Epithelial cell of prostate (primary cell): ENCODE measurements at places on chromosomes 6 and 20.
A peak's percentile ranks its signal among the peaks of the same experiment; 100 is the strongest.

DNA sequence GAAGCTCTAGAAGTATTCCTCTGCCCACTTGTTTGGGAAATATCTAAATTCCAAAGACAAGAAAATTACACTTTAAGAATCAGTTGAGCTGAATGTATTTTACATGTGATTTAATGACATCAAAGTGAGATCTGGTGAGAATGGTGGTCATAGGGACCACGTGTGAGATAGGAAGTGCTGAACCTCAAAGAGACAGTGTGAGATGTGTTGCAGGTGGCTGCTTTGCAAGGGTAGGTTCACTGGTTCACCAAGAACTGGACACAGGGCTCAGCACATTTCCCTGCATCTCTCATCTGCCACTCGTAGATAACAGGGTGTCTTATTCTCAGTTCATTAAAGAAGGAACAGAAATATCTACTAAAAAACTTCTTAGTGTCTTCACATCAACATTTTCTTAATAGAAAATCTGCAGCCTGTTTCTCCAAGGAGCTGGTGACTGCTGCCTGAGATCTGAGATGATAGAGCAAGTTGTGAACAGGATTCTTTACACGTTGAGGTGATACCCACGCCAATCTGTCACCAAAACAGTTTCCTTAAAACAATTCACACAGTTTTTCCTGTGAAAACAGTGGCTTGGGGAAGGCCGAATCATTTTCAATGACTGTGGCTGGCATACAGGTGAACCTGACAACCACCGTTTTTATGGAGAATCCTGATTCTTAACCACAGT, 7.2 kb downstream of the CCR6 start:
- no peak for DNase-seq

GRCh38 chr6:16421462-16421960, 183.1 kb downstream of the GMPR start:
- no peak for DNase-seq

GRCh38 chr20:35762461-35762860, 9.4 kb upstream of the PHF20 start:
- no peak for DNase-seq

DNA sequence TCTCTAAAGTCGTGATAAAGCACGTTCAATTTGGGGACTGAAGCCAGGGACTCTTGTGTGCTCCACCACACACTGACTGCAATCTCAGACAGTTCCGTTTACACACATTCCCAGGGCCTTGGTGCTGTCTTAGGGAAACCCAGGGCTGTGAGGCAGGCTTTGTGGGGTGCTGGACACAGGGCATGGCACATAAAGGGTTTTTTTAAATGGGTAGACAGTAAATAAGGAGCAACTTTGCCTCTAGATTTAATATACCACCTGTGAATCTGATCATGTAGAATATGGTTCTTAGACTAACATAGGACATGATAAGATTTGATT, 2.3 kb downstream of the ENTPD6 start:
- no peak for DNase-seq

GRCh38 chr20:32646486-32646885, 27.3 kb downstream of the C20orf203 start:
- DNase-seq, result no peak

DNA sequence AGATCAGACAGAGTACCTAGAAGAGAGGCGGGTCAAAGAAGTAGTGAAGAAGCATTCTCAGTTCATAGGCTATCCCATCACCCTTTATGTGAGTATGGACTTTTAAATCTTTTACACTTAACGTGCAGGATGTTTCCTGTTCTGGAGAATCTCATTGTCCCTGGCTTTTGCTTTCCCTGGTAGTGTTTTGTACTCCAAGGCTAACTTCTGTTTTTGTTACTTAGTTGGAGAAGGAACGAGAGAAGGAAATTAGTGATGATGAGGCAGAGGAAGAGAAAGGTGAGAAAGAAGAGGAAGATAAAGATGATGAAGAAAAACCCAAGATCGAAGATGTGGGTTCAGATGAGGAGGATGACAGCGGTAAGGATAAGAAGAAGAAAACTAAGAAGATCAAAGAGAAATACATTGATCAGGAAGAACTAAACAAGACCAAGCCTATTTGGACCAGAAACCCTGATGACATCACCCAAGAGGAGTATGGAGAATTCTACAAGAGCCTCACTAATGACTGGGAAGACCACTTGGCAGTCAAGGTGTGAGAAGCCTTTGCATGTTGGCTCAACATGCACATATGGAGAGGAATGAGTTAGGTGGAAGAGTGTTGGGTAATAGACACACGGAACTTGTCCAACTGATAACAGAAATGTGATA, 3.3 kb downstream of the HSP90AB1 start:
- DNase-seq, result no peak

DNA sequence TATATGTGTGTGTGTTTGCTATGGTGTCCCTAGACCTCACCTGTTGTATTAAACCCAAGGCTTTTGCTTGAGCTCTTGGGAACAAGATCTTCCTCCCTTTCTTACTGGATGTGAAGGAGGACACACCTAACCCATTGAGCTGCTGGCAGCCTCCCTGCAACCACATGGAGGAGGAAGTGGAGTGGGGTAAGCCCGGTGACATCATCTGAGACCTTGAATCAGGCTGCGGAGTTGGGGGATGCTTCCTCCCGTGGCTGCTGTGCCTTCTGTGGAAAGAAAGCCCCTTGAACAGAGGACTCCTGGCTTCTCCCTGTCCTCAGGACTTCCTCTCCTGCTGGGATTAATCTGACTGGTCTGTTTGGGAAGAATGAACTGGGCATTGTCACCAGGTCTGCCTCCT, 3.3 kb downstream of the CST11 start:
- peak; percentile 12 for DNase-seq

GRCh38 chr6:170091000-170091638, 199.8 kb downstream of the DLL1 start:
- DNase-seq, result no peak

- DNase-seq, result no peak
Measured at GRCh38 chr6:13390658-13391057, 62.3 kb upstream of the TBC1D7 start.

DNA sequence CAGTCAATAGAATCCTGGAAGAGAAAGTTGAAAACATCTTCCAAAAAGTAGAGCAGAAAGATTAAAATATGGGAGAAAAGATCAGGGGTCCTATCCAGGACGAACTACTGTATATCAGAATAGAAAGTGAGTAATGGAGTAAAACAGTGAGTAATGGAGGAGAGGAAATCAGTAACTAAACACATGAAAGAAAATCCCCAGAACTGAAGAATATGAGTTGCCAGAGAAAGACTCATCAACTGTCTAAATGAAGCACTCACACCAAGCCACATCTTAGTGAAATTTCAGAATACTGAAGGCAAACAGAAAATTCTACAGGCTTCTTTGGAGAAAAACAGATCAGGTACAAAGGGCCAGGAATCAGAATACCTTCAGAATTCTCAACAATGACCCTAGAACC, 14.9 kb downstream of the IL17A start:
- no peak for DNase-seq
